Left ventricle myocardium inferior (tissue), 1 donor: ENCODE measurements at places on chromosomes 12 and 14.

GRCh38 chr12:3102771-3103410, 25.7 kb downstream of the TSPAN9 start:
- no peak for DNase-seq

GRCh38 chr12:12901158-12901791, 9.9 kb downstream of the GPRC5A start:
- no peak for DNase-seq

- DNase-seq: peak; percentile 83
Measured at GRCh38 chr12:121812320-121812871, 8.6 kb downstream of the SETD1B start.

DNA sequence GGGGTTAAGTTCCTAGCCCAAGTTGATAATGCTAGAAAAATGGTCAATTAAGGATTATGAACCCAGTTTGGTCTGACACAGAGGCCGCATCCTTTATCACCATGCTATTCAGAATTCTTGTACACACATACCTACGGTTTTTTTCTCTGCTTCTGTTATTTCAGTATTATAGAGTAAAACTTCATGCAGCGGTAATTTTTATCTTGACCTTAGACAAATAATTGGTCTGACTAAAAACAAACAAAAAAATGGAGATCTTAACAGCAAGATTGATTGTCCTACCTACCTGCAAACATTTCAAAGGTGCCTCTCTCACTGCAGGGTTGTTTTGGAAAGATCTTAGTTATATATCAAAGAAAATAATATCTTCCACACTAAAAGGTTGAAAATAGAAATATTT, 201.9 kb upstream of the PRICKLE1 start:
- no peak for DNase-seq

DNA sequence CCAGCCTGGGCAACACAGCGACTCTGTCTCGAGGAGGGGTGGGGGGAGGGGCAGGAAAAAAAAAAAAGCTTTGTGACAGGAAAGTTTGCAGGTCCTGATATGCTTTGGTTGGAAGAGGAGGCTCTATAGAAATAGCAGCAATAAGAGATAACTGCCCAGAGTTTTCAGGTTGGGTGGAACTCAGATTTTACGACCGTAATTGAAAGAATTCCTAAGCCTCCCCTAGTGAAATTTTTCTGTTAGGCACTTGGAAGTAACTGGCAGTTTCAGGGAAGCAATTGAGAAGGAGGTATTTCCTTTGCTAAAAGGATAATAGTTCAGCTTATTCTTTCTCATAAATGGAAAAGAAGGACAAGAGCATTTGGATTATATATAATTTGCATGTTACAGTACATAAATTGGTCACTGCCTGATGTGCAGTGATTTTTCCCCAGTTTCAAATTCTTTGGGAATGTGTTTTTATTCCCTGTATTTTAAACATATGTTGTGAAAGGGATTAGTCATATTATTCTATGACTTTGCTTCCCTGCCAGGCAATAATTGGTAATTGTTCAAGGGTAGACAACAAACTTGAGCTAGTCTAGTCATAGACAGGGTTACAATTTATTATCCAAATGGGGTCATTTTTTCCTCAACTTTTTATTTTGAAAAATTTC, 452.8 kb downstream of the AEBP2 start:
- DNase-seq: no peak

GRCh38 chr14:23173796-23174195, 9.7 kb downstream of the SLC7A8 start:
- no peak for DNase-seq

DNA sequence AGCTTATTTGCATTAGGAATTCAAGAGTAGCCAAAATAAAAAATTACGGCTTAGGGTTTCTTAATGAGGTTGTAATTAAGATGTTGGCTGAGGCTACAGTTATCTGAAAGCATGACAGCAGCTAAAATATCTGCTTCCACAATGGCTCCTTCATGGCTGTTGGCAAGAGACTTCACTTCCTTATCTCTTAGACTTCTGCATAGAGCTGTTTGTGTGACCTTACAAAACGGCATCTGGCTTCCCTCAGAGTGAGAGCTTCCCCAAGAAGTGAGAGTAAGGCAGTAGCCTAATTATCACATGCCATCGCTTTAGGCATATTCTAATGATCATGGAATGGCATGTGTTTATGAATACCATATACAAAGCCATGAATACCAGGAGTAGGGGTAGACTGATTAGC, 57.6 kb downstream of the CCDC59 start:
- DNase-seq: no peak

GRCh38 chr14:85531587-85532373, 1.8 kb downstream of the FLRT2 start:
- DNase-seq: peak; percentile 55
